CD4-positive, CD25-positive, alpha-beta regulatory T cell (primary cell): ENCODE measurements at places on chromosomes 12 and 14. TPM values are rescaled to one million over a fixed set of nuclear protein-coding genes. Genes with fewer than 3 reads are reported as not detected.

Gene TMEM132D
- total RNA-seq = not detected

Gene MYF6
- not detected for total RNA-seq

Gene SLC5A8
- not detected for total RNA-seq

Gene RTL1
- total RNA-seq = not detected

Gene TMEM52B
- total RNA-seq = not detected

Gene ALDH1L2
- not detected for total RNA-seq

Gene FAM177A1
- 152 TPM for total RNA-seq

Gene SLC38A4
- total RNA-seq = not detected

Gene OTOGL
- not detected for total RNA-seq

Gene ASIC1
- total RNA-seq = 2.1 TPM

Gene SERPINA9
- total RNA-seq = not detected

Gene CLEC14A
- total RNA-seq = not detected

Gene KICS2
- total RNA-seq = 26.7 TPM

Gene ATXN3
- total RNA-seq = 28.5 TPM

Gene SLC39A2
- not detected for total RNA-seq

Gene NPFF
- total RNA-seq = not detected

Gene PTHLH
- total RNA-seq = not detected

Gene NFATC4
- total RNA-seq = not detected

Gene RND1
- 7.3 TPM for total RNA-seq

Gene PTCSC3
- not detected for total RNA-seq

Gene KRT79
- not detected for total RNA-seq

Gene RAD52
- total RNA-seq = 13.8 TPM
